ENCODE measurements at places on chromosomes 4 and X.

- H3K4me1 ChIP-seq, result no peaks in the 10 kb centered on the region
- no peak overlapping the region for H3K4me3 ChIP-seq
- no peak for DNase-seq
- no peaks in the 10 kb centered on the region for H3K27me3 ChIP-seq
Measured at GRCh38 chr4:168200685-168201084, 108.3 kb downstream of the ANXA10 start.

DNA sequence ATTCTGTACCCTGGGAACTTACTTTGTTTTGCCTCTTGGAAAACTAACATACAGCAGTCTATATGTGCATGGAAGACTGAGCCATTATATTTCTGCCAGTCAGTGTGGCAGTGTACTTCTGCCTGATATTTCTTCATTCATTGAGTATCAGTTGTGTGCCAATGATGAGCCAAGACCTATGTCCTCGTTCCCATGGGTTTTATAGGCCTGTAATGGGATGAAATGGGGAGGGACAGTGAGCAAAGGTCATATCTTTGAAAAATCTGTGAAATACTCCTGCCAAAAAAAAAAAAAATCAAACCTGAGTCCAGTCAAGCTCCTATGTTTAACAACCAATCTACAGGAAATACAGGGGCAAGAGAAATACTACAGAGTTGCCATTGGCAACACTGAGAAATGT, 9.1 kb downstream of the NSD2 start:
- H3K36me3 ChIP-seq, result no peaks in the 10 kb centered on the region
- no peak overlapping the region for H3K4me3 ChIP-seq
- no peaks in the 10 kb centered on the region for H3K4me1 ChIP-seq
- no peak for DNase-seq
- H3K27ac ChIP-seq, result no peak overlapping the region
- H3K27me3 ChIP-seq, result no peaks in the 10 kb centered on the region

GRCh38 chr4:145881989-145882388, 56.6 kb downstream of the ZNF827 start:
- peaks cover 35% of the 10 kb centered on the region for H3K4me1 ChIP-seq
- H3K27ac ChIP-seq, result no peak overlapping the region
- H3K36me3 ChIP-seq, result no peaks in the 10 kb centered on the region
- H3K27me3 ChIP-seq, result no peaks in the 10 kb centered on the region

- no peaks in the 10 kb centered on the region for H3K4me1 ChIP-seq
- no peak overlapping the region for H3K4me3 ChIP-seq
- no peaks in the 10 kb centered on the region for H3K36me3 ChIP-seq
Measured at GRCh38 chr4:119070301-119070700, 65.3 kb upstream of the MYOZ2 start.

- H3K27me3 ChIP-seq, result no peaks in the 10 kb centered on the region
- no peak overlapping the region for H3K27ac ChIP-seq
- no peak overlapping the region for H3K4me3 ChIP-seq
- no peaks in the 10 kb centered on the region for H3K4me1 ChIP-seq
- H3K36me3 ChIP-seq, result no peaks in the 10 kb centered on the region
- DNase-seq, result no peak
Measured at GRCh38 chrX:27680726-27681125, 90.6 kb downstream of the DCAF8L2 start.

DNA sequence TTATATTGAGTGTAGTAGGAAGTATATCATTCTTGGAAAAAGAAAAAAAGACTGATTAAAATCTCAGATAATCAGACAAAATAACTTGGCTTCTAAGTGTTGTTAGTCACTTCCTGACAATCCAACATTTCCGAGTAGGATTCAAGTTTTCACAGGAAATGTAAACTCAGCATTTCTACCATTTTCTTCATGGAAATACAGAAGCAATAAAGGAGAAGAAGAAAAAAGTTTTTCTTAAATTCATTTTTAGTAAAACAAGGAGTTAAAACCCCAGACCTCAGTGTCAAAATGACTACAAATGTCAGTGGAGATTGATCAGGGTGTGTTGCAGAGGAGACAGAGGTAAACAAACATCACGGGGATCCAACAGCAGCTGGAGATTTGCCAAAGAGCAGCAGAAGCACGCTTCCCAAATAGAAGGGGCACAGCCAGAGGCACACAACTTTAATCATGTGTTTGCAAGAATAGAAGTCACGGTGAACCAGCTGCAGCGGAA, 129.3 kb upstream of the FAM9B start:
- H3K4me1 ChIP-seq, result no peaks in the 10 kb centered on the region
- DNase-seq, result no peak
- no peak overlapping the region for H3K4me3 ChIP-seq
- H3K27me3 ChIP-seq, result peaks cover 2% of the 10 kb centered on the region

- peak overlapping the region; percentile 58 for H3K4me3 ChIP-seq
- no peaks in the 10 kb centered on the region for H3K36me3 ChIP-seq
- no peaks in the 10 kb centered on the region for H3K4me1 ChIP-seq
- peak; percentile 79 for DNase-seq
- H3K27ac ChIP-seq, result peak overlapping the region; percentile 63
Measured at GRCh38 chr4:104490770-104491480, 3.8 kb downstream of the CXXC4 start.

DNA sequence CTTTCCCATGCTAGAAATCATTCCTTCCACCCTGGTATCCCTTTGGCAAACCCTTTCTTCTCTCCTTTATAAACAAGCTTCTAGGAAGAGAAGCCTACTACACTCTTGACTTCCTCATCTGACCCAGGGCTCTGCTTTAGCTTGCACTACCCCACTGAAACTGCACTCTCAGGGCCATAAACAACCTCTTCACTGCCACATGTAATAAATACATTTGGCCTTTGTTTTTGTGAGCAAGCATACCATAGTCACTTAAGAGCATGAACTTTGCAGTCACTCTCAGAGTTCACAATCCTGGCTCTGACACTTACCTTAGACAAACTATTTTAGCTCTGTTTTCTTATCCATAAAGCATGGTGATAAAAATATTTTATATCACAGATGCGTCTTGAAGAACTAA, 50.7 kb upstream of the USP38 start:
- H3K27ac ChIP-seq, result no peak overlapping the region
- H3K36me3 ChIP-seq, result no peaks in the 10 kb centered on the region
- H3K4me1 ChIP-seq, result no peaks in the 10 kb centered on the region
- no peak for DNase-seq
- H3K27me3 ChIP-seq, result no peaks in the 10 kb centered on the region

DNA sequence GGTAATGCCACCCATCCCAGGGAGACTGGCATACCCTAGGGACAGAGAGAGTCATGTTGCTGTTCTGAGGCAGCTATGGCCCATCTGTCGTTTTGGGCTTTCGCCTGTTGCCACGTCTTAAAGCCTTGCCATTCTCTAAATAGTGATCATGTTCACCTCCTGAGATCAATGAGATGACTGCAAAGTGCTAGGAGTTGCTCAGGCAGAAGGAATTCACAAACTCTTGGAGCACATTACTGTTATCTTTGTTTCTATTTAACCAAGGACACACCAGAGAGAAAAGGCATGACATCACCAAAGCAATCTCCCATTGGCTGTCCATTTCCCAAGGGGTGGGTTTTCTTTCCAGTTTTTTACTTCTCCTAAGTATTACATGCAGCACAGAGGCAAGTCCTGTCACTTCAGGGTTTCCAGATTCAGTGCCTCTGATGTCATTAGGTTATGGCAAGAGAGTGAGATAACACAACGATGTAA, 37.1 kb upstream of the SETD7 start:
- DNase-seq, result no peak
- no peak overlapping the region for H3K27ac ChIP-seq
- no peak overlapping the region for H3K4me3 ChIP-seq
- no peaks in the 10 kb centered on the region for H3K27me3 ChIP-seq

DNA sequence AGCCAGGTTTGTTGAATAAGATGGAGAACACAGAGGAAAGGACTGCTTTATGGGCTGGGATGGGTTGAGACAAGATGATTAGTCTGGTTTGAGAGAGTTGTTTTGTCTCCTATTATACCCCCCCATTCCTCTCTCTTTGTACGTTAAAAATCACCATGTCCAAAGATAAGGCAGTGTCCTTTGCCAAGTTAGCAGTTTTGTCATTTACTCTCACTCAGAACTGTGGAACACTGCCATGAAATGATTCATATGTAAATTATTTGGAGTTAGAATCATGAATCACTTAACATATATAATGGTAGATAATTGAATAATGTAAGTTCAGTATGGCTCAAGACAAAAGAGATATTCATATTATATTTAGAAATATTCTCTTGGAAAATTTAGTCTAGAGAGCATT, 151.3 kb downstream of the DCLK2 start:
- no peaks in the 10 kb centered on the region for H3K27me3 ChIP-seq
- peak overlapping the region; percentile 48 for H3K27ac ChIP-seq
- H3K4me1 ChIP-seq, result peaks cover 12% of the 10 kb centered on the region
- H3K36me3 ChIP-seq, result no peaks in the 10 kb centered on the region
- DNase-seq, result no peak

- H3K27me3 ChIP-seq, result no peaks in the 10 kb centered on the region
- DNase-seq, result no peak
- H3K36me3 ChIP-seq, result no peaks in the 10 kb centered on the region
- H3K4me1 ChIP-seq, result no peaks in the 10 kb centered on the region
Measured at GRCh38 chrX:19571711-19572110, 56.4 kb upstream of the MAP3K15 start.

GRCh38 chr4:26275281-26275680, 45.5 kb upstream of the RBPJ start:
- no peak overlapping the region for H3K27ac ChIP-seq
- no peaks in the 10 kb centered on the region for H3K4me1 ChIP-seq
- no peak overlapping the region for H3K4me3 ChIP-seq

DNA sequence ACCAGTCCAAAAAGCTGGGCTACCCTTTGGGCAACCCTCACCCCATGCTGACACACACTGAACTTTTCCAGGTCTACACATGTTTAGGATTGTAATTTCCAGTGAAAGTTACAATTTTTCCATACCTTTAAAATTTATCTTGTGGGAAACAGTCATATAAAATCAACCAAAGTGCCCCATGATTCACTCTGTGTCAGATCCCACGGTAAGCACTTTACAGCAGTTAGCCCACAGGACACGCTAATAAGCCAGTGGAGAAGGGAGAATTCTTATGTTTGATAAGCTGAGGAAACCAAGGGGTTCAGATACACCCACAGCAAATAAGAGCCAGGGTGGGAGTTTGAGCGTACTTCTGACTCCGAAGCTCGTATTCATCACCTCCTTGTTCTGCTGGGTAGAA, 72.4 kb upstream of the TBL1X start:
- no peak overlapping the region for H3K27ac ChIP-seq
- H3K36me3 ChIP-seq, result no peaks in the 10 kb centered on the region
- H3K27me3 ChIP-seq, result no peaks in the 10 kb centered on the region
- no peak overlapping the region for H3K4me3 ChIP-seq

DNA sequence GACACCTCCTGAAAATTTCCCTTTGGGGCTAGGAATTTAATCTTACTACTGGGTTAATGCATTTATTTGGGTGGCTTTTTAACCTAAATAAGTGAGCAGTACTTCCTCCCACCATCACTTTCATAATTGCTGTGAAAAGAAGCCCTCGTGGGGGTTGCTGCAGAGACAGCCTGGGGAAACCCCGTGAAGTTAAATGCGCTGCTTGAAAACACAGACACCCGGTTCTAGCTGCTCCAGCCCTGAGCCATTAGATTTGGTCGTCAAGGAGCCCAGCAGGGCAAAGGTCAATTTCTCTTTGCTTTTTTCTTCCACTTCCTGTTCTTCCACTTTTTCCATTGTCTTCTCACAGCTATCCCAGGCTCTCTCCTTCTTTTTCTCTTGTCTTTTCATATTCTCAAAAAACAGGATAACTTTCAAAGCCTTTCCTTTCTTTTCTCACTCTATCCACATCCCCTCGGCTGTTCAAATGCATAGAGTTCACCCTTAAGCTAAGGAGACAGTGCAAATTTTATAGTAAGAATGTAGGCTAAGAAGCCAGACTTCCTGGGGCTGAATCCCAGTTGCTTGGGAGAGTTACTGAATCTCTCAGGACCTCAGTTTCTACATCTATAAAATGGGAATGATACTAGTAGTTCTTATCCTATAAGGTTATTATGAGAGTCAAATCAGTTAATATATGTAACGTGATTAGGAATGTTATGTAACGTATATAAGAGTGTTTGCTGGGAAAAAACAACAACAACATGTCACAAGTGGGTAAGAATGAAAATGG, 91.5 kb upstream of the ZNF827 start:
- no peak overlapping the region for H3K27ac ChIP-seq
- no peaks in the 10 kb centered on the region for H3K36me3 ChIP-seq
- no peak for DNase-seq
- no peaks in the 10 kb centered on the region for H3K4me1 ChIP-seq
- H3K27me3 ChIP-seq, result no peaks in the 10 kb centered on the region
- H3K4me3 ChIP-seq, result no peak overlapping the region

- no peak overlapping the region for H3K4me3 ChIP-seq
- H3K27me3 ChIP-seq, result no peaks in the 10 kb centered on the region
- no peaks in the 10 kb centered on the region for H3K4me1 ChIP-seq
- H3K36me3 ChIP-seq, result no peaks in the 10 kb centered on the region
Measured at GRCh38 chr4:54320826-54321685, 92.0 kb downstream of the PDGFRA start.

GRCh38 chr4:26858035-26858918, 2.4 kb upstream of the STIM2 start:
- no peaks in the 10 kb centered on the region for H3K36me3 ChIP-seq
- peak overlapping the region; percentile 91 for H3K27ac ChIP-seq
- H3K4me3 ChIP-seq, result peak overlapping the region; percentile 69

GRCh38 chr4:183182873-183183725, 84.0 kb downstream of the WWC2 start:
- H3K4me1 ChIP-seq, result no peaks in the 10 kb centered on the region
- no peaks in the 10 kb centered on the region for H3K36me3 ChIP-seq
- no peaks in the 10 kb centered on the region for H3K27me3 ChIP-seq
- no peak overlapping the region for H3K27ac ChIP-seq
- no peak for DNase-seq
- no peak overlapping the region for H3K4me3 ChIP-seq

GRCh38 chr4:184898793-184899192, 73.0 kb upstream of the ACSL1 start:
- no peak overlapping the region for H3K27ac ChIP-seq
- no peaks in the 10 kb centered on the region for H3K27me3 ChIP-seq
- no peak for DNase-seq

DNA sequence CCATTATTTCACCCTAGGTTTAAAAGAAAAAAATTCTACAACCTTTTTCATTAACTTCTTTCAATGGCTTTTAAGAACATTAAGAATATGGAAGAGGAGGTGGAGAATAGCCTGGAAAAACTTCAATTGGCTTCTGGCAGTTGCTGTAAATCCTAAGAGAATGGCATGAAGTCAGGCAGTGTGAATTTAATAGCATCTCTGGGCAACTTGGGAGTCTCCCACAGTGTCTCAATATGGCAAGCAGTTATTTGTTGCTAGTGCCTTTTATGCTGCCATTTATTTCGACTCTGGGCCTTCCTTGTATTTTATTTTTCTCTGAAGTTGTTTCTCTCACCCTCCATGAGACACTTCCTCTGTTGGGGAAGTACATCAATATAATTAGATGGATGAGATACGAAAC, 322.1 kb downstream of the CBLL2 start:
- no peak overlapping the region for H3K4me3 ChIP-seq
- DNase-seq, result no peak
- H3K36me3 ChIP-seq, result no peaks in the 10 kb centered on the region
- no peaks in the 10 kb centered on the region for H3K27me3 ChIP-seq
- no peak overlapping the region for H3K27ac ChIP-seq

GRCh38 chr4:27811948-27812347, 951.3 kb downstream of the STIM2 start:
- no peaks in the 10 kb centered on the region for H3K36me3 ChIP-seq
- H3K4me1 ChIP-seq, result no peaks in the 10 kb centered on the region
- no peak overlapping the region for H3K27ac ChIP-seq
- H3K4me3 ChIP-seq, result no peak overlapping the region

GRCh38 chr4:125368671-125369081, 53.9 kb downstream of the FAT4 start:
- DNase-seq, result no peak
- H3K27ac ChIP-seq, result peak overlapping the region; percentile 65
- H3K27me3 ChIP-seq, result no peaks in the 10 kb centered on the region
- H3K36me3 ChIP-seq, result no peaks in the 10 kb centered on the region
- no peaks in the 10 kb centered on the region for H3K4me1 ChIP-seq
